ENCODE measurements at places on chromosomes 1 and 21.

DNA sequence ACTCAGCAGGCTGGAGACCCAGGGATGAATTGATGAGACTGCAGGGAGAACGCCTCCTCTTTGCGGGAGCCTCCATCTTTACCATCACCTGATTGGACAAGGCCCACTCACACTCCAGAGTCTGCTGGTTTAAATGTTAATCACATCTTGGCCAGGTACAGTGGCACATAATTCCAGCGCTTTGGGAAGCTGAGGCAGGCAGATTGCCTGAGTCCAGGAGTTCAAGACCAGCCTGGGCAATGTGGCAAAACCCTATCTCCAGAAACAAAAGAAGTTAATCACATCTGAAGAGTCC lies 121.8 kb upstream of the C1orf174 start:
- DNase-seq = no peak

- DNase-seq = no peak
Observed at GRCh38 chr1:110526201-110526780, 7.3 kb upstream of the KCNA10 start.

GRCh38 chr1:209542585-209542984 lies 40.9 kb upstream of the CAMK1G start:
- no peak for DNase-seq

DNA sequence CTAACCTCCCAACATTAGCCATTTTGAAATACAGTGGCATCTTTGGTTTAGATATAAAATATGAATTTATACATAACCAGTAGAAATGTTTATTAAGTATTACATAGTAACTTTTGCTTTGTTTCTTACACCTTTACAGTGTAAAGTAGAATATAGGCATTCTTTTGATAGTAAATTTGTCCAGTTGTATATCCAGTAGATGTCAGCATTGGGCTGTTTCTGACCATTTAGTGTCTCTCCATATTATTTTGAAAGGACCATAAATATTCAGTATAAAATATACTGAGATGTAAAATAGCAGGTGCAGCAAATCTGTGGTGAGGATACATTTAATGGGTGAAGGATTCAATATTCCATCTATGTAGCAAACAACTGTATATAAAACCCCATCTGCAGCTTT lies 115.8 kb upstream of the ZRANB2 start:
- DNase-seq = no peak

DNA sequence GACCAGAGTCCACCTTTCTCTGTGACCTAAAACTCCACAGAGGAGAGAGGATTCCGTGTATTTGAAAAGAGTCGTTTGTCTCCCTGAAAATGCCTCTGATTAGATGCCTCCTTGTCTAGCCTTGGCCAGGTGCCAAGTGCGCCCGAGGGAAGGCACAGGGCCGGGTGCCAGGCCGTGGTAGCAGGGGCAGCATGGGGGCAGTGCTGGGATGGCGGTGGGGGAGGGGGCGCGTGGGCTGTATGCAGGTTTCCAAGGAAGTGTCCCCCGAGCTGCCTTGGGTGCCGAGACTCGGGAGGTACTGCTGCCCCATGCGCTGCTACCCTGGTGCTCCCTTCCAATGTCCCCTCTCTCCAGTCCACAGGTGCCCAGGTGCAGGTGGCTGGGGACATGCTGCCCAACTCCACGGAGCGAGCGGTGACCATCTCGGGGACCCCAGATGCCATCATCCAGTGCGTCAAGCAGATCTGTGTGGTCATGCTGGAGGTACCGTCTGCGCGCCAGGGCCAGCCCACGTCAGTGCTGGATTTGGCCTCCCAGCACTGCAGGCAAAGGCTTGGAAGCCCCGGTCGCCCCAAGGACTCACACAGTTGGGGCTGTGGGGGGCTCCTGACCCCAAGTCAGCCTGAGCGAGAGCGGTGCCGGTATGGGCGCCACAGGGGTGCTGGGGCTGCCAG lies 70.9 kb upstream of the COL6A1 start:
- no peak for DNase-seq

DNA sequence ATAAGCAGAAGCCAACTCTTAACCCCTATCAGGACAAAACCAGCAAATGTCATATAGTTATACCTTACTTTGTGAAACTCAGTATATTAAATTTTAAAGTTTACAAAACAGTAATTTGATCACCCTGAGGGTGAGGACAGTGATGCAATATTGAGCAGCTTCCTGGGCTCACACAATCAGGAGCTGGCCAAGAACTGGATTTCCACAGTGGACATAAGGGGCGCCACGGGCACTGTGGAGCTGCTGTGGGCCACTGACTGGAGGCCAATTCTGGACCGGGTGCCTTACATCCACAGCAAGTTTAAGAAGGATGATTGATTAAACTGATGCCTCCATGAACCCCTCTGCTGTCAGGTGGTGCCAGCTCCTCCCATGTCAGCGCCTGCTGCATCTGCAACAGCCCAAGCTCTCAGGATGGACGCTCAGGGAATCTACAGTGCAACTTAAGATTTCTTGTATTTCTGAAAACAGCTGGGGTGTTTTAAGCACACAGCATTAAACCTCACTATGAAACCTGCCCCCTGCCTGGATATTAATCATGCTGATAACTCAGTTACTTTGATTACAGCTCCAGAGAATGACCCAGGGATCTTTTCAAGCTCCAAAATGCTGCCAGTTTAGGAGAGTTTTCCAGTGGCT lies 55.9 kb downstream of the TOR3A start:
- DNase-seq = no peak

DNA sequence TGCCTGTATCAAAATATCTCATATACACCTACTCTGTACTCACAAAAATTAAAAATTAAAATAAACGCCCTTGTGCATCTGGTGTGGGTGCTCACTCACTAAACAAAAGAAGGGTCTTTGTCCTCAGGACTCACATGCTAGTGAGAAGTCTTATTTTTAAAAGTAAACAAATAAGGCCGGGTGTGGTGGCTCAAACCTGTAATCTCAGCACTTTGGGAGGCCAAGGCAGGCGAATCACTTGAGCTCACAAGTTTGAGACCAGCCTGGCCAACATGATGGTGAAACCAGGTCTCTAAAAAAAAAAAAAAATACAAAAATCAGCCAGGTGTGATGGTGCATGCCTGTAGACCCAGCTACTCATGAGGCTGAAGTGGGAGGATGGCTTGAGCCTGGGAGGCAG lies 51.5 kb downstream of the BCAR3 start:
- no peak for DNase-seq

GRCh38 chr1:156697481-156697880 lies 7.9 kb downstream of the CRABP2 start:
- DNase-seq = no peak

All from stimulated activated CD8-positive, alpha-beta memory T cell treated with anti-CD3 and anti-CD28 coated beads, Interleukin-15, amount 100 ng/mL, for 48 hours (primary cell).